Epithelial cell of prostate (primary cell): ENCODE measurements at places on chromosomes 12 and 14.

- DNase-seq = no peak
Observed at GRCh38 chr14:98926801-98927200, 345.2 kb downstream of the BCL11B start.

DNA sequence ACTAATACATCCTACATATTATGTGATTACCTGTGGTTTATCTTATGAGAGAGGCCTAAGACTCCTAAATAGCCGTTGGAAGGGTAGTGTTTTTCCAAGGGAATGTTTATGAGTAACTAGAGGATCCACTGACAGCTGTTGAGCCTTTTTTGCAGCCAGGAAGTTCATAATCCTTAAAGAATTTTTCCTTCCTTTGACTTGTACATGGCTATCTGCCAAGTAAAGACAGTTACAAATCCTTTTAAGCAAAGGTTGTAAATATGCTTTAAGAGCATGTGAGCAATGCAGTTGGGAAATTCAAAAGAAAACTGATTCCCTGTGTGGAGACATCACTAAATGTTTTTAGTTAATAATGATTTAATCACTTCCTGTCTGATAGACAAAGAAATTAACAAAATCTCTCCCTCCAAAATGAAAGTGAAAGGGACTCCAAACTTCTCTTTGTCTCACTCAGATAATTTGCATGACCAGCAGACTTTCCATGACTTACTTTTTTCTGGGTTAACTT is 333.8 kb downstream of the PDZRN4 start:
- peak; percentile 61 for DNase-seq

- no peak for DNase-seq
Observed at GRCh38 chr14:54675236-54676128, 108.6 kb downstream of the SAMD4A start.

DNA sequence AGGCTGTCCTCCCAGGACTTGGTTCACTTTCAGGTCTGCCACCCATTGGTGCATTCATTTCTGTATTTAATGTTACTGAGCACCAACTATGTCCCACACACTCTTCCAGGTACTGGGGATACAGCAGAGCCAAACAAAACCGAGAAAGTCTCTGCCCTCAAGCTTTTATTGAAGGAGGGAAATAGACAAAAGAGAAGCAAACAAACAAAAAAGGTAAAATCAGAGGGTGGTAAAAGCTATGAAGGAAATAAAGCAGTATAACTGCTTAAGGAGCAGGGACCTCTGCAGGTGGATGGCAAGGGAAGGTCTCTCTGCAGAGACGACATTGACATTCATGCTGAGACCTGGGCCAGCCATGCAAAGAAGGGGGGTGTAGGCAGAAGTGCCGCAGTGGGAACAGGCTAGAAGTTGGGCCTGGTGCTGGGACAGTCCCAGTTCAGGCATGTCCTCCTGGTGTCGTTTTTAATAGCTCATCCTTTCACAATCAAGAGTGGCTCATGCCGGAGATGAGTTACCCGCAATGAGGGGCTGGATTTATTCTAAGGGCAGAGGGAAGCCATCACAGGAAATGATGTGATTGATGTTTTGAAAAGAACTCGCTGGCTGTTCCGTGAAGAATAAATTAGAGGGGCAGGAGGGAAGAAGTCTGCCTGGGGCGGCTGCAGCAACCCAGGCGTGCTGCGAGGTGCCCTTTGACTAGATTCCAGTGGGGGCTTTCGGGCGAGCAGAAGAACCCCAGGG is 72.8 kb downstream of the IRF2BPL start:
- DNase-seq = no peak

GRCh38 chr12:61490526-61491498 is 769.4 kb upstream of the USP15 start:
- DNase-seq = peak; percentile 18

- no peak for DNase-seq
Observed at GRCh38 chr14:50023671-50024490, 92.5 kb downstream of the VCPKMT start.

DNA sequence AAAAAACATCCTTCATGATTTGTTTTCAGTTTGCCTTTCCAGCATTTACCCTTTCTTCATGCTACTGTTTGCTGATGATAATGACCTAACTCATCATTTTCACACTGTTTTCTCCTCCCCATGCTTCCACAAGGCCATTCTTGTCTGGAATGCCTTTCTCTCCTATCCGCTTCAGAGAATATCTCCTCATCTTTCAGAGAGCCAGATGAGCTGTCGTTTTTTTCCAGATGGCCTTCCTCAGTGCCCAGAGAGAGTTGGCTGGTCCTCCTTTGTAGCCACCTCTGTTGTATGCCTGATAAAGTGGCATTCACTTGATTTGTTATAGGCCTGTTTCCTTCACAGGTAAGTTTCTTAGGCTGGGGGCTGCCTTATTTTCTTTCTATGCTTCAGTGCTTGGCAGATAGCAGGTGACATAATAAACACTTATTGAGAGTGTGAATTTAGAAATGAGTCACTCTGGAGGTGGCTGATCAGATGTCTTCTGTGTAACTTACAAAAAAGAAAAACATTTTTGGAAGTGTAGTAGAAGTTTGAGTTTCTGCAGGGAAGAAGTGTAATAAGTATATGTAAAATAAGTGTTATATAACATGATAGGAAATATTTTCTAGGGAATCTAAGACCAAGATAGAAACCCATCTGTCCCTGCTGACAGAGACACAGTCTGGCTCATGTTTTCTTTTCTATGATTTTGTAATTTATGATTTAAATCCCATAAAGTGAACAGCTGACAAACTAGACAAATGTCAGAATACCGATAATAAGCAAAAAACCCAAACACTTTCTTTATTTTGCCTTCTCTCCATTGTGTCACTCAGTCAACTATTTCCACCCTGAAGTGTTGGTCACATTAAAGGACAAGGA is 174.5 kb downstream of the DACT1 start:
- DNase-seq = no peak

DNA sequence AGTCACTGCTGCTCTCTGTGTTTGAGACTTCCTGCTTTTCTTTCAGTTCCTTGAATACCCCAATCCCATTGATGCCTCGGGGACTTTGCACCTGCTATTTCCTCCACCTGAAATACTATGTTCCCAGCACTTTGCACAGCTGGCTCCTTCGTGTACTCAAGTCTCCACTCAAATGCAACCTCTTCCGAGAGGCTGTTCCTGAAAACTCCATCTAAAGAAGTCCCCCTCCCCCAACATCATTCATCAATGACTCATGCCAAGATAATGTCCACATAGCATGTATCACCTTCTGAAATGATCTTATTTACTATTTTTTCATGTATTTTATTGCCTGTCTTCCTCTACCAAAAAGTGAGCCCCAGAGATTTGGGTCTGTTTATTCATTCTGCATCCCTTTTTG is 48.6 kb downstream of the HSPB8 start:
- no peak for DNase-seq

DNA sequence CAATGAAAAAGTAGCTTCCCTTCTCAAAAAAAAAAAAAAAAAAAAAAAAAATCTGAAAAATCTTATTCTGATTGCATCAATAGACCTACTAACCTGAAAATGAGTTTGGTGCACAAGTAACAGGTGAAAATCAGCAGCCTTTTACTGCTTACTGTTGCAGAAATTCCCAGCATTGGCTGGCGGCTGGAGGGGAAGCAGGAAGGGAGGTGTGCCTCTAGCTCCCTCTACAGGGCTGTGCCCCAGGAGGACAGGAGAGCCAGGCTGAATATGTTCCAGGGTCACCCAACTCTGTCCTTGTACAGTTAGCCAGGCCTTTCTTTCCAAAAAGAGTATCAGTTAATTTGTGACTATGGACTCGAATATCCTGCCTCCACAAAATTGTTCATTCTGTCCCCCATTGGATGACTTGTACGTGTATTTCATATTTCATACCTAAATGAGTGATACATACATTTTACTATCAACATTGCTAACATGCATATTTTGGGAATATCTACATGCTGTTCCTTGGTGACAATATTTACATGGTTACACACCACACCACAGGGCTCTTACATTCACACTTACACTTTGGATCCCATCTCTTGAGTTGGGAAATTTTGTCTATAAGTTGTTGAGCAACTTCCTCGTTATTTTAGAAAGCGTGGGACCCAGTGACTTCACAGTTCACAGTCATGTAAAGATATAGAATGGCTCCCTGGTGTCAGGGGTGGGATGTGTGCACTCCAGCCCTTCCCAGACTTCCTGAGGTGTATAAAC is 124.8 kb downstream of the SAMD4A start:
- no peak for DNase-seq

GRCh38 chr14:20167091-20167490 is 23.6 kb upstream of the OR11G2 start:
- DNase-seq = no peak

DNA sequence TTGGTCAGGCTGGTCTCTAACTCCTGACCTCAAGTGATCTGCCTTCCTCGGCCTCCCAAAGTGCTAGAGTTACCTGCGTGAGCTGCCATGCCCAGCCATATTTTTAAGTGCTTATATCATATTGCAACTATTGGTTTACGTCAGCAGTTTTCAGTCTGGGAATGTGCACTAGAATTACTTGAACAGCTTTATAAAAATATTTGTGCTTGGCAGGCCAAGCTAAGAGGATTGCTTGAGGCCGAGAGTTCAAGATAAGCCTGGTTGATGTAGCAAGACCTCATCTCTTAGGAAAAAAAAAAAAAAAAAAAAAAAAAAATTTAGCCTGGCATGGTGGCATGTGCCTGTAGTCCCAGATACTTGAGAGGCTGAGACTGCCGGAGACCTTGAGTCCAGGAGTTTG is 17.1 kb downstream of the KIAA0586 start:
- DNase-seq = no peak

GRCh38 chr12:60451457-60451856 is 855.6 kb downstream of the SLC16A7 start:
- DNase-seq = no peak

- no peak for DNase-seq
Observed at GRCh38 chr14:103816991-103817390, 30.4 kb downstream of the PPP1R13B start.
